ENCODE measurements at places on chromosomes 1 and 21.

- no peak for DNase-seq
Measured at GRCh38 chr1:235855811-235856429, 10.8 kb downstream of the LYST start.

DNA sequence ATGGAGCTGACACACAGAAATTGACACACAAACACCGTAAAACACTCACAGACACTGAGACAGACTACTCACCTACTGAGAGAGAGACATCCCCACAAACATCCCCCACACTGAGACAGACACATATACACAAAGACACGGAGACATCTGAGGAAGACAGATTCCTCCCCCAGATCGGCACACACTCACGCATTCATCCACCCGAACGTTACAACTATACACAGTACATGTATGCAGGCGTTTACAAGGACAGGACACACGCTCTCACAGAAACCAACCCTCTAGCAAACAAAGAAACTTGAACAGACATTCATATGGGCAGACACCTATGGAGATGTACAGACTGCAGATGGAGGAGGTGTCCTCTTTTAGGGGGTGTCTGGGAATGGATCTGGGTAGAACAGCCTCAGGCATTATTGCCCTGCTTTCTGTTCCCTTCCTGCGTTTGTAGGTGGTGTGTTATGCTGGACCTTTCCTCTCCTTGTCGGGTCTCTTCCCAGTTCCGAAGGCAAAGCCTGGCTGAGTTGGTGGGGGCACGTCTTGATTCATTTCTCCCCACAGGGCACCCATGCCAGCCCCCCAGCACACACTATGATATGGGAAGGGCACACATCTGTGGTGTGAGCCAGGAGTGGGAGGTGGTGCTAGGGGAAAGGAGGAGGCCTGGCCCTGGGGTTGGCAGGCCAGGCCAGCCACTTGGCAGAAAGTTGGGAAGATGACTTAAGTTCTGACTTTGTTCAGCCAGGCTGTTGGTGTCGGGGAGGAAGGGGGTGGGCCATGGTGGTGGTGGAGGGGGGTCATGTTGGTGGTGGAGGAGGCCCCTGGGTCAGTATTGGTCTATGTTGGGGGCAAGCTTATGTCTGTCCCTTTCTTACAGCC lies 1.5 kb downstream of the KIRREL1 start:
- no peak for DNase-seq

- peak; percentile 94 for DNase-seq
Measured at GRCh38 chr1:21939650-21940374, 2.7 kb upstream of the HSPG2 start.

DNA sequence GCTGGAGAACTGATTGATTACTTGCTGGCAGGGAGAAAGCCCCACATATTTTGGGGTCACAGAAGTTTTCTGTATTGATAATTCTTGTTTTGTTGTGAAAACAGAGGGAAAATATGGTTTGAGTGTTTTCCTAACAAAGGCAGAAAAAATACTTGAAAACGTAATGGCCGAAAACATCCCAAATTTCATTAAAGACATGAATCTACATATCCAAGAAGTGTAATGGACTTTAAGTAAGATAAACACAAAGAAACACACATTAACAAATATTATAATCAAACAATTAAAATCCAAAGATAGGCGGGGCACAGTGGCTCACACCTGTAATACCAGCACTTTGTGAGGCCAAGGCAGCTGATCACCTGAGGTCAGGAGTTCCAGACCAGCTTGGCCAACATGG lies 39.6 kb downstream of the SHCBP1L start:
- DNase-seq, result no peak

- DNase-seq, result no peak
Measured at GRCh38 chr1:231653632-231654031, 27.0 kb downstream of the DISC1 start.

DNA sequence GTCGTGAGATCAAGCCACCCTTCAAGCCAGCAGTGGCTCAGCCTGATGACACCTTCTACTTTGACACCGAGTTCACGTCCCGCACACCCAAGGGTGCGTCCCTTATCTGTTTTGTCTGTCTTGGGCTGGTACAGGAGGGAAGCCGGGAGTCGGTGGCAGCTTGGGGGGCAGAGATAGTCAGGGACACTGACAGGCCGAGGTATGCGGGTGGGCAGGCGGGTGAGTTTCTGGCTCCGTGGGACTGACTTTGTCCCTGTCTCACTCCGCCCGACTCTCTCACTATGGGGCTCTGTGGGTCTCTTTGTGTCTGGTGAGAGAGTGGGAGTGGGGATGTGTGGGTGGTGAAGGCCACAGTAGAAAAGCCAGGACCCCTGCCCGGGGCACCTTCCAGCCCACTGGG lies 27.4 kb downstream of the RPS6KA1 start:
- DNase-seq, result no peak

GRCh38 chr1:179153217-179153616 lies 71.3 kb downstream of the TOR3A start:
- DNase-seq, result no peak

DNA sequence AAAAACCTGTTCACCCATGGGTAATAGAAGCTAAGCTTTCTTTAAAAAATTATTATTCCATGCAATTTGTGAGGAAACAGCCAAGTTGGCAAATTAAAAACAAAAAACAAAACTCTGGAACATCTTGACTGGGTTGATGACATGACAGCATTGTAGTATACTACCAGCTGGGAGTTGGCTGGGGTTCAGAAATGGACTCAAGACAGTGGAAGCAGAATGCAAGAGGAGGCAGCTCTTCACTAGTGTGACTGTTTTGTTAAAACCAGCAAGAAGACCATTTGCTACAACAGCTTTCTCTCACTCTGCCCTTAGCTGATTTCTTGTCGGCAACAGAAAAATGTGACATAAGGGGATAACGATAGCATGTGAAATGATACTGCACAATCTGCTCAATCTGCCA lies 1298.9 kb upstream of the ADGRL4 start:
- no peak for DNase-seq

DNA sequence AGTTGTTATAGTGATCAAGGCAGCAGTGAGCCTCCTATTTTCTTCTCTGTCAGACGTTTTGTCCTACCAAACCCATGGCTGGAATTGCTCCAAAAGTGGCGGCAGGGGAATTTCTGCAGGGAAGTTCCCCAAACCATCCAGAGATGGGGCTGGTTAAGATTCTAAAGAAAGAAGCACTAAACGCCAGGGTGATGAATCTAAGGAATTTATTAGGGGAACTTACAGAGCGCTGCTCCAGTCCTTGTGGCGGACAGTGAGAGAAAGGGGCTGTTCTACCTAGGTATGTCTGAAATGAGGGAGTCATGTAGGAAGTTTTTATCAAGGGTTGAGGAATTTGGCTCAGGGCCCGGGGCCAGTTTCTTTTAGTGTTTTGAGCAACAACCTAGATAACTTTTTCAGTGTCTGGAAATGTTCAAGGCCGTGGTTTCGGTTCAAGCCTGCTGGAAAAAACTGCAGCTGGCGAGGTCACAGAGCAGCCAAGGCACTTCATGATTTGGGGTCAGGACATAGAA lies 222.4 kb upstream of the B3GALT2 start:
- peak; percentile 74 for DNase-seq

- no peak for DNase-seq
Measured at GRCh38 chr1:105317976-105318375, 1568.3 kb downstream of the AMY1C start.

DNA sequence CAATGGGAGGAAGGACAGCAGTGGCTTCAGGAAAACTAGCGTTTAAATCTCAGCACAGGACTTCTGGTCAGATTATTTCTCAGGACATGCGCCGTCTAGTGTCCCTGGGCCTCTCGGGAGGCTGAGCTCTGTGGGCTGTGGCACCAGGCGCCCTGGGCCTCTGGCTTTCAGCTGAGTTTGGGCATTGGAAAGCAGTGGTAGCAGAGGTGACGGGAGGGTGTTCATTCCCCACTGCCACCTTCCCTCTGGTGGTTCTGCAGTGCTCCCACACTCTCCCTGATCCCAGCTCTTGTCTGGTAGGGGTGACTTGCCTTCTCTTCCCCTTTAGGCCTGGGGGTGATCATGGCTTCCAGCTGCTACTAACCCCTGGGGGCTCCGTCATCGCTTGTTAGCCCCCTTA lies 42.2 kb upstream of the USP1 start:
- no peak for DNase-seq

- DNase-seq, result no peak
Measured at GRCh38 chr1:67608661-67609576, 76.1 kb upstream of the GADD45A start.

GRCh38 chr1:211638689-211639101 lies 36.7 kb downstream of the NEK2 start:
- no peak for DNase-seq

- peak; percentile 50 for DNase-seq
Measured at GRCh38 chr1:170483051-170483450, 48.9 kb upstream of the GORAB start.

- no peak for DNase-seq
Measured at GRCh38 chr1:18134324-18135046, 26.9 kb downstream of the IGSF21 start.

DNA sequence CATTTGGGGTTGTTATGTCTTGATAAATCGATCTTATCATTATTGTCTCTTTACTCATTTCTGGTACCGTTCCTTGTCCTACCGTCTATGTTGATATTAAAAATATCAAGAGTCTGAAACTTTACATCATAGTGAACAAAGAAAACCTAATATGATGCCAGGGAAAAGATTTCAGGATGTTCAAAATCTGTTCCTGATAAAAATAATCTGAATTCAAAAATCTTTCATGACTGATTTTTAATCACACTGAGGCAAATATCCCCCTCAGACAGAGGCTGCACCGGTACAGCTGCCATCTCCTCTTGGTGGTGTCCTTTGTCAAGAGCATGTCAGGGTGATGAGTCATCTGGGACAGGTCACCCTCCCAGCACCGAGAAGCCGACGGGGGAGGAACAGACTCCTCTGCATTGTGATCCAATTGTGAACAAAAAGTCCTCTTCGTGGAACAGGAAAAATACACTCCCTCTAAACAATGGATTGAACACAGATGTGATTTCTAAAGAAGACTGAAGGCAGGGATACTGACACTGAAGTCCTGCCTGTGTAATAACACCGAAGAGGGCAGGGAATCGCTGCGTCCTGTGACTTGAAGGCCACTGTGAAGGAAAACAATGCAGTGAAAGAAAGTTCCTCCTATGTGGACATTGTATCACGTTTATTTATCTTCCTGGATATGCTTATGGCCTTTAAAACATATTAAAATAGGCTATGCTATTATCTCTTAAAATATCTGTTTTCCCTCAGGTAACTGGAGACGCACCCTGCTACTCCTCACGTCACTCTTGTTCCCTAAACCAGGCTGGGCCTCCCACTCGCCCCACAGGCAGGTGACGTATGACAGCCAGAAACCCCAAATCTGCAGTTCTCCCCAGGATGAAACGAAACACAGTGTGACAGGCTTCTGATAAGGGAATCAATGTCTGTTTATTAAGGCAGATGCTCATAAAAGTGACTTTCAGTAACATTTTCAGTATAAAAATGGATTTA lies 4.3 kb upstream of the SPATC1L start:
- no peak for DNase-seq

DNA sequence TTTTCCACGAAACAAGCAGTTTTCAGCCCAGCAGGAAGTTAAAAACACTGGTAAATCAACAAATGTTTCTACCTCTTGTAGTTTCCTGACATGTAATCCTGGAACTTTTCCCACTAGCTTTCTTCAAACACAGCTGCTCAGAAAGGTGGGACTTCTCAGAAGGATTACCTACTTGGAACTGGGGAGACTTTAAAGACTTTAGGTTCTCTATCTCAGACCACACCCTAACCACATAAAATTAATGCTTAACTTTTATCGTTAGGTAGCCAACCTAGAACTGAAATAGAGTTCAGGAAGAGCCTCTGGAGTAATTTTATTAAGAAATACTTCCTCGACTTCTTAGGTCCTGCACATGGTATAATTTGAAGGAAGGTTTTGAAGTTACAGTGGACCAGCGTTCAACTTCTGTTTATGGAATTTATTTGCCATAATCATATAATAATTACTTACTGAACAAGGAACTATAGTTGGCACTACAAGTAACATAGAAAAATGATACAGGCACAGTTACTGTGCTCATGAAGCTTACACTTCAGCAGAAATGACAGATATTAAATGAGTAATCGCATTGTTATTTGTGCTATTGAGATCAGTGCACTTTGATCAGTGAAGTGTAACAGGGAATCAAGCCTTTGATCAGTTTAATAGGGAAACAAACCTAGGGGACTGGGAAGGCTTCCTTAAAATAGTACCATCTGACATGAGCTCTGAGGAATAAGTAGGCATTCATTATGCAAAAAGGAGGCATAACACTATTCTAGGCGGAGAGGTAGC lies at the start of gene BCL2L15:
Gene BCL2L15 (minus strand): TSS at position 180 of the 774 bp plus-strand sequence. CDS start 206 bp downstream, outside the sequence.
- no peak for DNase-seq

DNA sequence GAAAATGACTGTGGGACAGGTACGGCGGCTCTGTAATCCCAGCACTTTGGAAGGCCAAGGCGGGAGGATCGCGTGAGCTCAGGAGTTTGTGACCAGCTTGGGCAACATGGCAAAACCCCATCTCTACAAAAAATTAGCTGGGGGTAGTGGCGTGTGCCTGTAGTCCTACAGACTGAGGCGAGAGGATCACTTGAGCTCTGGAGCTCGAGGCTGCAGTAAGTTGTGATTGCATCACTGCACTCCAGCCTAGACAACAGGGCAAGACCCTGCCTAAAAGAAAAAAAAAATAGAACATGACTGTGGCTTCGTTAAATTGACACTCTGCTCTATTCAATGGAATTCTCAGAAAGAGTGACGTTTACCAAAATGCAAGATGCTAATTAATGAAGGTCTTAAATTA lies 3.9 kb upstream of the DBT start:
- DNase-seq, result no peak

DNA sequence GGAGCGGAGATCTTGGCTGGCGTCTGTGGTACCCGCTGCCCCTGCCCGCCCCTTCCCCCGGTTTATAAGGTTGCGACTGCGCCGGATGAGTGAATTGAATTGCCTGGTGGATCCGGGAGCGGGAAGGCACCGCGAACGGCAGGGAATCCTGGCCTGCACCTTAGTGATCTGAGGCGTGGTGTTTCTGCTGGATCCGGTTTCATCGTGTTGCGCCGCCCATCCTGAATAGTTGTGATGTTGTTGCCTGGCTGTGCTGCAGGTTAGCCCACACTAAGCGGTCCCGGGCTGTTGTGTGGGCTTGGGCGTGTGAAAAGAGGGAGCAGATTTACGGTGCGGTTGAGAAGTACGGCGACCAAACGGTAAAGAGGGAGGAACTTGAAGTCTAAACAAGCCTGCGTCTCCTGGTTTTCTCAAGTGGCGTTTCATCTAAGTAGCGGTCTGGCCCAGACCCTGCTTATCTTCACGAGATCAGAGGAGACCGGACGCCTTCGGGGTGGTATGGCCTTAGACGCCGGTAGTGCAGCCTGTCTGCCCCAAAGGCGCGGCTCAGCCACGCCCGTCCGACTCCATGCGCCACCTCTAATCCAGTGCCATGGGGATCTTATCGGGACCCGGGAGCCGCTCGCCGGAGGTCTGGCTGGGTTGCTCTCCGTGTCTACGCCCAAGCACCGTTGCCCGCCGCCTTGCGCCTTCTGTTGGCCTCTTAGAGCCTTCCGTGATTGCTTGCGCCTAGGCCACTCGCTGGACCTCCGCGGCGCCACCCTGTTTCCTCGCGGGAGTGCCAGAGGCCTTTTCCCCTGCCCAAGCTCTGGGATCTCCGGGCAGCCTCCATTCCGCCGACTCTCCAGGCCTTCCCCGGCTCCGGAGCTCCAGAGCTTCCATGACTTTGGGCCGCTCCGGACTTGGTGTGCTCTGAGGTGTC lies 87.5 kb upstream of the RHOU start:
- no peak for DNase-seq
